ENCODE measurements at places on chromosomes 4 and X.

- no peak for DNase-seq
These were observed 35.2 kb downstream of the NYX start for GRCh38 chrX:41482154-41482850.

DNA sequence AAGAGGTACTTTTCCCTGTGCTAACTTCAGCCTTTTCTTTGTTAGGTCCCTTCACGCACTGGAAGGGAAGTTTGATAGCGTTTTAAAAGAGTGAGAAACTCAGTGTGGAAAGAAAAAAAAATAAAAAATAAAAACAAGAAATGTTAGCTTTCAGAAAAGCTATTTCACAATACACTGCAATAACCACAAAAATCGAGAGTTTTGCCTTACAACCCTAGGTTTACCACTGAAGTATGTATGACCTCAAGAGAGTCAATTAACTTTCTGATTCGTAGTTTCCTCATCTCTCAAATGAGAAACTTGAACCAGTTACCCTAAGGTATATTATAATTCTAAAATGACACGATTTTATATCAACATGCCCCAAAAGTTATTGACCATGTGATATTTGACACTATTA, 93.9 kb upstream of the JADE1 start:
- no peak for DNase-seq

GRCh38 chrX:68490644-68491043, 8.2 kb upstream of the YIPF6 start:
- no peak for DNase-seq

- DNase-seq = no peak
These were observed 51.0 kb downstream of the AGA start for GRCh38 chr4:177391287-177391686.

GRCh38 chr4:164765833-164766232, 11.9 kb downstream of the SMIM31 start:
- no peak for DNase-seq

DNA sequence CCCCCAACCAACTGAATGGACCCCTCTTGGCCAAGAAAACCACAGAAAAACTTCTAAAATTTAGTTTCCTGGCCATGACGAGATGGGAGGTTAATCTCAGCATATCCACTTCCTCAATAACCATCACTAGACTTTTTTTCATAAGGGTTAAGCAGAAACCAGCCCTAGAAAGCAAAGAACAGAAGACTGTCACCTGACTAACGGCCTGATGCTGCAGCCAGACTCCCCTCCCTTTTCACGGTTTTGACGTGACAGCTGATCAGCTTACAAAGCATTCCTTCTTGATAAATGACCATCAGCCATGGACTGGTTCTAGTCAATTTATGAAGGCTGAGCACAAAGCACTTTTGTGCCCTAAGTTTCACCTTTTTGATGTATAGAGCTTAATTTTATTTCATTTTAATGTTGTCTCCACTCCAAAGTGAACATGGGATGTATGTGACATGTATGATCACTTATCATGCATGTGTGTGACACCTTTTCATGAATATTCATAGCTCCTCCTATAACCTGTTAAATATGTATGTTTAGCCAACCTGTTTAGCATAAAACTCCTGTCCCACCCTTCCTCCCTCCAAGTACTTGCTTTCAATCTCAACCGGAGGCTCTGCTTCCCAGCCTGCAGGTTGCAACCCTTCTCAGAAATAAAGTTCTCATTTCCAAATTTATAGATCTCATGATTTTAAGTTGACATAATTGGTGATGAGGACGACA, 56.3 kb downstream of the SERTM2 start:
- DNase-seq = no peak

- DNase-seq = no peak
These were observed 6.0 kb downstream of the RPA4 start for GRCh38 chrX:96889726-96890125.

DNA sequence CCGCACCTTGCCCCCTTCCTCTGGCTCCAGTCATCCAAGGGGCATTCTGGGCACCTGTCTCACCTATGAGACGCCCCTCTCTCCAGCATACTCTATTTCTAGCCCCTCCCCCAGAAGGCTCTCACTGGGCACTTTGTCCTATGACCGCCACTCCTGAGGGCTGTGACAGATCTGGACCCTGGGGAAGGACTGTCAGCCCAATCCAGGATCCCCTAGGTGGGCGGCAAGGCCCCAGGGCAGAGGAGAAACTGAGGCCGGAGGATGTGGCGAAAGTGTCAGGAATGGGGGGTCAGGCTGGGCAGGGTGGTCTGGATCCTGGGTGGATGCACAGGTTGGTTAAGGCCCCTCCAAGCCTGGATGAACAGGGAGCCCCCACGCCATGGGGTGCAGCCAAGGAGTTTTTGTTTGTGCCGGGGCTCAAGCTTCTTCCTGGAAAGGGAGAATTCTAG, 16.2 kb upstream of the NAT8L start:
- no peak for DNase-seq

DNA sequence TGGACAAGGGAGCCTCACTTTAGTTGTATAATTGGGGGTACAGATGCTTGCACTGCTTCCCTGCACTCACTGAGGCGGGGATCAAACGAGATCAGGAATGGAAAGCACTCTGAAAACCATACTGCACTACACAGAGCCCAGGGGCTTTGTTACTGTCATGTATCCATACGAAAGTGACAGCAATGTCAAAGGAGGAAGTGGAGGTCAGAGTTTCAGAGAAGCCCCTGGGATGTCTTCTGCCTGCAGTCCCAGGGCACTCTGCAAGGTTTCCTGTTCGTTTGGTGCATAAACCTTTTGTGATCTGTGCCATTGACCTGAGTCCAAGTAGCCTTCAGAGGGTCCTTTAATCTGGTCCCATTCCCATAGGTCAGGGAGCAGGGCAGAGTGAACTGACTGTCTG, 31.2 kb downstream of the RNF175 start:
- DNase-seq = no peak

DNA sequence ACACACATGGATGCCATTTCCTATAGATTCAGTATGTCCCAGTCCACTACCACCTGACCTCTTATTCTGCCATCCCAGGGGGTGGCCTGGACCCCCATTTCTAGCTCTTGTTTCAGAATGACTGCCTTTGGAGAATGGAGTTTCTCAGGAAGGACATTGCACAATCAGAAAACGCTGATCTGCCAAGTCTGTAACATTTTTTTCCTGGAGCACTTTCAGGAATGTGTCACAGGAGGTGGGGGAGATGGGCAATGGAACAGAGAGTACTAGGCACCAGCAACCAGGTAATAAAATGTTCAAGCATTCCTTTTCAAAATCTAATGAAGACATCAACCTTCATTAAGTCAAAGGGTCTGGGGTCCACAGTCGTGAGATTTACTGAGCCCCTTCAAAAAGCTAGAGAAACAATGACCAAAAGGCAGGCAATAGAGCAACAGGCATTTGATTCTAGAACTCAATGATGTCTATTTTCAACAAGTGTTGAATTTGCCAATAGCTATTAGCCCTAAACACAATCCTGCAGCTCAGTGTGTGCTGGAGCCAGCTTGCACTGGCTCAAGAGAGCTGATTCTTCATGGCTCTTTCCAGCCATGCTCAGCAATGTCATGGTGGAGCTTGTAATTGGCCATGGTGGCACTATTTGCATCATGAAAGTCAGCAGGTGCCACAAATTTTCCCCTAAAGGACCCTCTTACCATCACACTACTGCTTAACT, 87.1 kb downstream of the KDR start:
- no peak for DNase-seq

GRCh38 chr4:72390409-72390808, 178.6 kb downstream of the ADAMTS3 start:
- no peak for DNase-seq

DNA sequence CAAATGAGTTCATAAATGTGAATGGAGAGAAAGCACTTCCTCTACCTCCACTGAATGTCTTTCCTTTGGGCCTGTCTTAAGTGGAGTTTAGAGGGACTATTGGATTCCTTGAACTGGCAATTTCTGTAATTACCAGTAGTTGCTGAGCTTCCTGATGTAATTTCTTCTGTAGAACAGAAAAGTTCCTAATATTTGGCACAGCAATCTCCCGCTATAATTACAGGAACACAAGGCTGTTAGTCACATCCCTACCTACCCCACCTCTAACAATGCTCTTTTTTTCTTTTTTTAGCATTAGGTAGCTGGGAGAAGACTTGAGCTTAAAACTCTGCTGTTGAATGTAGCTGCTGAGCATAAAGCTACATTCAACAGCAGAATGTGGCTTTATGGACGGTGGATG, 24.8 kb upstream of the RBPJ start:
- DNase-seq = no peak

DNA sequence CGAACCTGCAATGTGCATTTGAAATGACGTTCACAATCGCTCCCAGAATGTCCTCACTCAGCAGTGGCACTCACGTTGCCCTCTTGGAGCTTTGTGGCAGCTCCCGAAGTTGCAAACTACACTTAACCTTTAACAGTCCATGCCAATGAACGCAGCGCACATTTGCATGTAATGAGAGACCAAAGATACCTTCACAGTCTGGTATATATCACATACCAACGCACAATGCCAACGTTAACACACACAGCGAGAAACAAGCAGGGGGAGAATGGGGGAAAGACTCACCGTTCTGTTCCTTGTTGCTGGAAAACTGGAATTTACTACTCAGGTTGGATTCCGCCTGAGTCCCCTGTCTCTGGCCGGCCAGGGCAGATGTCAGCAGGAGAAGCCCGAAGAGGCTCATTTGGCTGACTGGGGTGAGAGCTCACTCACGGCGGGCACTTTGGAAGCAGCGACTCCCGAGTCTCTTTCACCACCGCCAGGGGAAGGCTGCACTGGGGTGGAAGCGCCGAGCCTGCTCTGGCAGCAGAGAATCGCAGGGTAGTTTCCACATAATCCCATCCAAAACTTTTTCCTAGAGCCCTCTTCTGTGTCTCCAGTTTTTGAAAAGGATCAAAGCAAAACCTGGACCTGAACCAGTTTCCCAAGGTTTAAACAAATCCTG, 966 bp downstream of the PDGFC start:
- DNase-seq = peak; percentile 46

DNA sequence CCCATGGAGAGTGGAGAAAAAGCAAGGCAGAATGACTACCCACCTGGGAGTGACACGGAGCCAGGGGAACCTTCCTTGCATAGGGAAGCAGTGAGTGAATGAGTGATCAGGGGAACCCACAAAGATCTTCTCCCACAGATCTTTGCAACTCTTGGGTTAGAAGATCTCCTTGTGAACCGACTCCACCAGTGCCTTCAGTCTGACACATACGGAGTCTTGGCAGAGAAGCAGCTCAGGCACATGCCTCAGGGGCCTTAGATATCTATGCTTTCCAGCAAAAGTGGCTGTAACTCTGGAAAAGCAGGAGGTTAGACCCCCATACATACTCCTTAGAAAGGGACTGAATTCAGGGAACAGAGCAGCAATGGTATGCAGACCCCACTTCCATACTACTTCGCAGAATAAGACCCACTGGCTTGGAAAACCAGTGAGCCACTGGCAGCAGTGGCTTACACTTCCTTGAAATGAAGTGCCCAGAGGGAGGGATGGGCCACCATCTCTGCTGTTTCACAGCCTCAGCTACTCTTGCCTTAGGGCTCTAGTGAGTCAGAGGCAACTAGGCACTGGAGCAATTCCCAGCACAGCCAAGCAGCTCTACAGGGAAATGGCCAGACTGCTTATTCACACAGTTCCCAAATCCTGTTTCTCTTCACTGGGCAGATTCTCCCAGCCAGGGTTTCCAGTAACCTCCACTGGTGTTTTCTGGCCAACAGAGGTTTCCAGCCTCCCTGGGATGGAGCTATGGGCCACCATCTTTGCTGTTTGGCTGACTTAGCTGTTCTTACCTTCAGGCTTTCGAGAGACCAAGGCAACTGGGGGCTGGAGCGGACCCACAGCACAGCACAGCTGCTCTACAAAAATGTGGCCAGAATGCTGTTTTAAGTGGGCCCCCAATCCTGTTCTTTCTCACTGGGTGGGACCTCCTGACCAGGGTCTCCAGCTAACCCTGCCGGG, 82.8 kb upstream of the TCEAL2 start:
- no peak for DNase-seq

- DNase-seq = no peak
These were observed 1120.2 kb downstream of the ARAP2 start for GRCh38 chr4:35124106-35124505.

DNA sequence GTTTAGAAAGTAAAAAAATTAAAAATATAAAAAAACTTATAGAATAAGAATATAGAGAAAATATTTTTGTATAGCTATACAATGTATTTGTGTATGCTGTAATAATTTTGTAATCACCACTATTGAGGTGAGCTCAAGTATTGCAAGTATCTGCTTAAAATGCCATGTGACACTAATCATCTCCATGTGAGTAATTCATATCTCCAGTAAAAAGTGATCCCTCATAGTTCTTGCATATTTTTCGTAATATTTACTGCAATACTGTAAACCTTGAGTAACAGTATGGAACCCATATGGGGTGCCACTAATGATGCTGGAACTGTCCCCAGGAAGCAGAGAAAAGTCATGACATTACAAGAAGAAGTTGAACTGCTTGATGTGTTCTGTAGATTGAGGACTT, 43.2 kb upstream of the HUWE1 start:
- no peak for DNase-seq

DNA sequence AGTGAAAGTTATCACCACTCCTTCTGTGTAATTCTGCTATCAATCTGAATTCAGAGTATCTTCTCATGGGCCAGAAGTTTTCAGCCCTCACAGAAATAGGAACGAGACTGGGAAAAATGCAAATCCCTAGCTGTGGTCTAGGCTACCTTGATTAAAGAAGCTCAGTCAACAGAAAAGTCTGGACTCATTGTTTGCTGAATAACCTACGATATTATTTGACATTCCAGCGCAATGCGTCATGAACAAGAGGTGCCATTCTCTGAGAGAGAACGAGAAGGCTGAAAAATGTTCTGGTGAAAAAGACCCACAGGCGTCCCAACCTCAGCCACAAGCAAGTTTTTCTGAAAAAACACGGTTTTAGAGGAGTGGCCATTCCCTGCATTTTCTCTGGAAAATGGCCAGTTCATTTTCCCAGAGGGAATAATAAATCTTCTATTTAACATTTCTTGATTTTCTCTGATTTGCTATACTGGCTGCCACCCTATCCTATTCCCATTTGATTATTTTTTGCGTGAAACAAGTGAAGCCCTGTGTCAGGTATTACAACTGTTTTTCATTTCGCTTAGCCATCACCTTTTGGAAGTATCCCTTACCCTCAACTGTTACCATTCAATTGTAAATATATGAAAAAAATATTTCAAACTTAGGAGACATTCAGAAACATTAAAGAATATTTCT, 1117.6 kb upstream of the PRKX start:
- DNase-seq = no peak

DNA sequence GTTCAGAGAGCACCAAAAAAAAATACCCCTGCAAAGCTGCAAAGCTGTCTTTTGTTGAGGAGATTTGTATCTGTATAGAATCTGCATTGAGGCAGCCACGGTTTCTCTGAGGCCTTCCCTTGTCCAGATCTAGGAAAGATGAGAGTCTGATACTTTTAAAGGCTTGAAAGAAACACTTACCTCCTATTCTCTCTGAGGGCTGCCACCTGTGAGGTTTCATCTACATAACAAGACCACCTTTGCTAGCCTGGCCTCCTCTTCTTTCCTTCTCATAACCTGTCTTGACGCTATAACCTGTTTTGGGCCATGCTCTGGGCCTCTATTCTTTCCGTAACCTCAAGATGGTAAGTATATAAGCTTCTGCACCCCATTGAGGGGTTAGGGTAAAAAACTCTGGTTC, 779.6 kb upstream of the HTR2C start:
- DNase-seq = no peak
